ENCODE measurements at places on chromosomes 1 and 21. TPM values are rescaled to one million over a fixed set of nuclear protein-coding genes. Genes with fewer than 3 reads are reported as not detected.
A peak's percentile ranks its signal among the peaks of the same experiment; 100 is the strongest.

DNA sequence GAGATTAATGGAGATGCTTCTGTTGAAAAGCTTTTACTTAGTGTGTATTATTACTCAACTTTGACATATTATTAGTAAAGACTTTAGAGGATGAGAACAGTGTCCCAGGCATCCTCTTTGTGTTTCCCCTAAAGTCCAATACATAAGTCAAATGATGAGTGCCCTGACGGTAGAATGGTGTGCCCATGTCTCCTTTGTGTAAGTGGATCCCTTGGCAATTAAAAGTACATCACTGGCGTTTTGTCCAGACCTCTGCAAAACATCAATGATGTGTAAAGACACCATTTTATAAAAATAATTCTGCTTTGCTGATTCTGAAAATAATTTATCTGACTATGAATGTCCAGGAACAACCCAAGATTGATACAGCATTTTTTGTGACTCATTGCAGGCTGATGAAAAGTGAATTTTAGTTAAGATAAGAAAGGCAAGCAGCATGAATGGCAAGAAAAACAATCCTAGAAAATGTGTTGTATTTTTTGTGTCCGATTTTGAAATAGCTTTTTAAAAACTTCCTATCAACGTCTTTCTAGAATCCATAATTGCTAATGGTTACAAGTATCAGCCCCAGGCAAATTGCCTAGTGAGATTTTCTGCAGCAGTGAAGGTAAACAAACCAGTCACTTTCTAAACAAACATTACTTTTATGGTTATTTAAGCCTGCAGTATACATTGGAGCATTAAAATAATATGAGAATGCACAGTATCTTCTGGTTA lies 251.5 kb downstream of the PTPRC start:
- no peak for DNase-seq
- H3K36me3 ChIP-seq, result no peaks in the 10 kb centered on the region
- H3K27me3 ChIP-seq, result no peaks in the 10 kb centered on the region
- peaks cover 3% of the 10 kb centered on the region for H3K4me1 ChIP-seq

DNA sequence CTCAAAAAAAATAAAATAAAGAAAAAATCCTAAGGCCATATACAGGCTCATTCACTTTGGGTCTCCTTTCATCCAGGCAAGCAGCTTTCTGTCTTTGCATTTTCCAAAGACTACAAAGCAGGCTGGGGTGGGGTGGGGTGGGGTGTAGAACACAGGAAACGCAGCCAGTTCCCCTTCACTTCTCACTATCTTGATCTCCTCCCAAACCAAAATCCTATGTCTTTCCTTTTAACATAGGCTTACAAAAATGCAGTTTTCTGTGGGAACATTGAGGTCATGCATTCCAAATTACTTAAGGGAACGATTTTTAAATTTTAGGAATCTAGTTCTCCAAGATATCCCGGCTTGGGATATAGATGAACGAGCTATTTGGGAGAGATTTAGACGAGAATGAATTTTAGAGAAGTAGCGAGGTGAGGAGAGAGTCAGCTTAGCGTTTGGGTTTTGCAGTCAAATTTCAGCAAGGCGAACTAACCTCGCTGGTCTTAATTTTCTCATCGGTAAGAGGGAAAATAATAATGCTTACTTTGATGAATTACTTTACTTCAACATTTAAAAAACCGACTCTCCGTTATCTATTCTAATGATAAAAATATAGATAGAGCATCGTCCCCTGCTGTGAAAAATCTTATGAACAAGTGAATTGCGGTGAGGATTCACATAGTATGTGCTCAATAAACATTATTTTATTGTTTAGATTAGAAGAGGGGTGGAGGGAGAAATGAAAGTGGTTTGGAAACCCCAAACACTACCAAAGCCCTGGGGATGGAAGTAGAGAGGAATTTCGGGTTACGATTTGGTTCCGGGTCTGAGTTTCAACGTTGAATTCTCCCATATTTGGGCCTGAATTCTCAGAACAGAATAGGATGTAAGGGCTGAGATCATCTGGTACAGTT lies 735 bp upstream of the STX12 start:
- no peaks in the 10 kb centered on the region for H3K36me3 ChIP-seq
- peaks cover 10% of the 10 kb centered on the region for H3K4me1 ChIP-seq
- peak overlapping the region; percentile 71 for H3K27ac ChIP-seq
- H3K27me3 ChIP-seq, result no peaks in the 10 kb centered on the region

- peak overlapping the region; percentile 64 for H3K27ac ChIP-seq
- peak; percentile 28 for DNase-seq
- no peaks in the 10 kb centered on the region for H3K36me3 ChIP-seq
- H3K4me3 ChIP-seq, result no peak overlapping the region
- H3K4me1 ChIP-seq, result peaks cover 12% of the 10 kb centered on the region
- H3K27me3 ChIP-seq, result no peaks in the 10 kb centered on the region
These were observed 36.7 kb downstream of the EGLN1 start for GRCh38 chr1:231385416-231385748.

DNA sequence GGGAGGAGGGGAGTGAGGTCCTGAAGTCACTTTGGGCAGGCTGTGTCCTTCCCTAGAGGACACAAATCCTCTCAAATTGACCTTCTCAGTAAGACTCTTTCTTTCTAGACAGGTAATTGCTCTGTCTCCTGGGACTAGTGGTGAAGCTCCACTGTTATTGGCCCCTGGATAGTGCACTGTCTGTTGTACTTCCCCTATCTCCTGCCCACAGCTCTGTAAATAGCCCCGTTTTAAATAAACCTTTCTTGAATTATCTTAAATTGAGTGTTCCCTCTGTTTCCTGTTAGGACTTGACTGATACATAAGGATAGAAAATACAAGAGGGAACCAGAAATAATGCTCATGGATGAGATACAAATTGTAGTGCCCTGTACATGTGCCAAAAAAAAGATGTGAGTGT lies 229.5 kb upstream of the USP24 start:
- no peak overlapping the region for H3K4me3 ChIP-seq
- no peak for DNase-seq
- H3K36me3 ChIP-seq, result no peaks in the 10 kb centered on the region
- no peaks in the 10 kb centered on the region for H3K4me1 ChIP-seq
- H3K27ac ChIP-seq, result no peak overlapping the region
- no peaks in the 10 kb centered on the region for H3K27me3 ChIP-seq

DNA sequence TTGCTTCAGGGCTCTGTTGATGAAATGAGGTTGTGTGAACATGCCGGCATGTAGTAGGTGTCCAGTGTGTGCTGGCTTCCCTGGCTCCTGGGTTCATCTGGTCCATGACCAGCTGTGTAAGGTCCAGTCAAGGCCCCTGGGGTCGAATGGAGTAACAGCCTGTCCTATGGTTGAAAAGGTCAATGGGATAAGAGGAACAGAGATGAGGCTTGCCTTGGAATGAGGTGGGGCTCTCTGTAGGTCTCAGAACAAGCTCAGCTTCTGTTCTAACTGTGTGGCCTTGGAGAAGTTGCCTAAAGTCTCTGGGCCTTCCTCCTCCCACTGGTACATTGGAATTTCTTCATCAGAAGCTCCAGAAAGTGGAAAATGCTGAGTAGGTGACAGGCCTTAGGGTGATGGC lies 26.6 kb downstream of the RPS6KA1 start:
- H3K4me1 ChIP-seq, result no peaks in the 10 kb centered on the region
- no peaks in the 10 kb centered on the region for H3K36me3 ChIP-seq
- no peak overlapping the region for H3K27ac ChIP-seq
- no peaks in the 10 kb centered on the region for H3K27me3 ChIP-seq
- DNase-seq, result no peak

GRCh38 chr1:116949213-116949985 lies 39.7 kb downstream of the PTGFRN start:
- H3K27ac ChIP-seq, result no peak overlapping the region
- H3K4me3 ChIP-seq, result no peak overlapping the region
- no peaks in the 10 kb centered on the region for H3K27me3 ChIP-seq
- peaks cover 16% of the 10 kb centered on the region for H3K4me1 ChIP-seq
- DNase-seq, result no peak
- no peaks in the 10 kb centered on the region for H3K36me3 ChIP-seq

GRCh38 chr1:181501612-181502011 lies 18.3 kb downstream of the CACNA1E start:
- peaks cover 6% of the 10 kb centered on the region for H3K4me1 ChIP-seq
- H3K4me3 ChIP-seq, result no peak overlapping the region
- H3K27me3 ChIP-seq, result peaks cover 3% of the 10 kb centered on the region
- H3K27ac ChIP-seq, result no peak overlapping the region
- no peaks in the 10 kb centered on the region for H3K36me3 ChIP-seq
- DNase-seq, result no peak

- no peaks in the 10 kb centered on the region for H3K4me1 ChIP-seq
- no peak overlapping the region for H3K27ac ChIP-seq
- H3K4me3 ChIP-seq, result no peak overlapping the region
- peak; percentile 60 for DNase-seq
- no peaks in the 10 kb centered on the region for H3K36me3 ChIP-seq
- no peaks in the 10 kb centered on the region for H3K27me3 ChIP-seq
These were observed 2.6 kb downstream of the SLAMF8 start for GRCh38 chr1:159829273-159829634.

DNA sequence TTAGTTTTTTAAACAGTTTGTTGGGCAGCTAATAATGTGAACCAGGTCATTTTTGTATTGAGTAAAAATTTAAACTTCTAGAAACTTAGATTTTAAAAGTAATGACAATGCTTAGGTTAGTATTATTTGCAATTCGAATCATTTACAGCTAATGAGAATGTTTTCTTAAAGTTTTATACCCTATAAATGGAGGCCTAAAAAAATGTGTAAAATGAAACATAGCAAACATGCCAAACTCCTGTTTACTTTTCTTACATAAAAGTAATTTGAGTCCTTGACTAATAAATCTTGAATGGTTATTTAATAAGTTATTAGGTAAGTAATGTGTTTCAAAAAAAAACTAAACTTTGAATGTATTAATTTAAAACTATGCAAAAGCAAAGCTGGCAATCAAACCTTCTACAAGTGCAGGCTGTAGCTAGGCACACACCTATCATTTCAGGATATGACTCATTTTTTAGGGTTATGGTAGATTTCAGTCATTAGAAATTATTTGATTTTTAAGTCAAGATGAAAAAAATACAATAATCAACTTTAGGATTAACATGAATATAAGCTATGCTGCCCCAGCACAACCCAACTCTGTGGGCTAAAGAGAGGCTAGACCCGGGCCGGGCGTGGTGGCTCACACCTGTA lies 41.5 kb downstream of the CLSTN1 start:
- H3K27me3 ChIP-seq, result no peaks in the 10 kb centered on the region
- H3K27ac ChIP-seq, result no peak overlapping the region
- H3K4me3 ChIP-seq, result no peak overlapping the region
- H3K36me3 ChIP-seq, result no peaks in the 10 kb centered on the region

- H3K36me3 ChIP-seq, result no peaks in the 10 kb centered on the region
- DNase-seq, result no peak
- no peaks in the 10 kb centered on the region for H3K27me3 ChIP-seq
- no peak overlapping the region for H3K27ac ChIP-seq
These were observed 22.7 kb downstream of the CRYAA start for GRCh38 chr21:43191521-43191920.

- peaks cover 28% of the 10 kb centered on the region for H3K27me3 ChIP-seq
- H3K27ac ChIP-seq, result no peak overlapping the region
- no peak overlapping the region for H3K4me3 ChIP-seq
- no peak for DNase-seq
- H3K36me3 ChIP-seq, result no peaks in the 10 kb centered on the region
These were observed 8.0 kb downstream of the RUNX3 start for GRCh38 chr1:24921938-24922662.

GRCh38 chr1:76130992-76131391 lies 56.4 kb downstream of the ST6GALNAC3 start:
- H3K36me3 ChIP-seq, result no peaks in the 10 kb centered on the region
- peaks cover 10% of the 10 kb centered on the region for H3K4me1 ChIP-seq
- H3K4me3 ChIP-seq, result no peak overlapping the region
- DNase-seq, result no peak

- H3K27me3 ChIP-seq, result no peaks in the 10 kb centered on the region
- no peaks in the 10 kb centered on the region for H3K36me3 ChIP-seq
- no peaks in the 10 kb centered on the region for H3K4me1 ChIP-seq
- H3K27ac ChIP-seq, result no peak overlapping the region
- no peak overlapping the region for H3K4me3 ChIP-seq
These were observed 184.7 kb downstream of the TOMM20 start for GRCh38 chr1:234943836-234944402.

GRCh38 chr21:31514598-31514997 lies 144.9 kb upstream of the SOD1 start:
- no peaks in the 10 kb centered on the region for H3K36me3 ChIP-seq
- H3K27ac ChIP-seq, result no peak overlapping the region
- no peaks in the 10 kb centered on the region for H3K27me3 ChIP-seq
- DNase-seq, result peak; percentile 31
- no peak overlapping the region for H3K4me3 ChIP-seq
- peaks cover 8% of the 10 kb centered on the region for H3K4me1 ChIP-seq

GRCh38 chr1:53180951-53181350 lies 15.7 kb upstream of the CPT2 start:
- peaks cover 50% of the 10 kb centered on the region for H3K4me1 ChIP-seq
- H3K36me3 ChIP-seq, result no peaks in the 10 kb centered on the region
- H3K27me3 ChIP-seq, result no peaks in the 10 kb centered on the region
- no peak for DNase-seq
- no peak overlapping the region for H3K4me3 ChIP-seq
- no peak overlapping the region for H3K27ac ChIP-seq

LPAR3 gene
- total RNA-seq, result 2.7 TPM

PTPN7 gene
- not detected for total RNA-seq

RCSD1 gene
- total RNA-seq, result 0.92 TPM

IBA57 gene
- 5.7 TPM for total RNA-seq

HMGCL gene
- total RNA-seq, result 87.5 TPM

SLAMF1 gene
- 1.2 TPM for total RNA-seq

HUNK gene
- total RNA-seq, result 4.4 TPM

RNF187 gene
- 39.5 TPM for total RNA-seq

C1orf87 gene
- not detected for total RNA-seq
